NCI-H1436 (cell line): ENCODE measurements at places on chromosomes 12 and 14.

- no peak for DNase-seq
Measured at GRCh38 chr12:124869059-124869665, 5.5 kb upstream of the SCARB1 start.

GRCh38 chr12:49388682-49389386 lies 21.6 kb downstream of the SPATS2 start:
- DNase-seq, result no peak

GRCh38 chr12:116538076-116538591 lies 21.0 kb upstream of the MAP1LC3B2 start:
- DNase-seq, result no peak

GRCh38 chr14:93331002-93331727 lies 1.7 kb downstream of the BTBD7 start:
- DNase-seq, result no peak

- DNase-seq, result no peak
Measured at GRCh38 chr12:5038781-5039311, 4.8 kb upstream of the KCNA5 start.

- no peak for DNase-seq
Measured at GRCh38 chr14:71380271-71380670, 473.0 kb downstream of the PCNX1 start.

- no peak for DNase-seq
Measured at GRCh38 chr14:67765192-67765834, 51.1 kb downstream of the ZFYVE26 start.

DNA sequence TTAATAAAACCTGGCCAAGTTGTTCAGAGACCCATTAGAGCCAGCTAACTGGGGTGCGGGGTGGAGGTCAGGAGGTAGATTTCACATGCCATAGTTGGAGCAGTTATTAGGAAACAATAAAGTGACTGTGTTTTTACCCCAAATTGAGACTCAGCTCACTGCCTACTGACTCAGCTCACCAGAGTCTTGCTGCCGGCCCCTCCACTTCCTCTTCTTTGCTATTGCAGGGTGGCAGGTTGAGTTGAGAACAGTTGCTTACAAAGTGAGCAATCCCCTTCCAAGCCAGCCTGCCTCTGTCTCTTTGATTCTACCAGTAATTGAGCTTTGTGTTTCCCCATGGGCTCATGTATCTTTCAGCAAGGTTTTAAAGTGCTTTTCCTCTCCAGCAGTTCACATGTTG lies 12.9 kb downstream of the ST8SIA1 start:
- no peak for DNase-seq

DNA sequence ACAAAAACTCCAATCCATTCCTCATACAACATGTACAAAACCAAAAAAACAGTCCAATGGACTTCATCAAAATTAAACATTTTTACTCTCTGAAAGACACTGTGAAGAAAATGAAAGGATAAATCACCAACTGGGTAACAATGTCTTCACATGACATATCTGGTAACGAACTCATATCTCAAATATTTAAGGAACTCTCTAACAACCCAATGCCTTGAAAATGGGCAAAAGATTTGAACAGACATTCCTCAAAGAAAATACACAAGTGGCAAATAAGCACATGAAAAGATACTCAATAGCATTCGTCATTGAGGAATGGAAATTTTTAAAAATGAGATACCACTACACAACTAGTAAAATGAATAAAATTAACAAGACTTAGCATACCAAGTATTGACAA lies 198.7 kb upstream of the RASSF8 start:
- no peak for DNase-seq

- no peak for DNase-seq
Measured at GRCh38 chr12:77965790-77966189, 135.1 kb downstream of the NAV3 start.

- no peak for DNase-seq
Measured at GRCh38 chr12:14262771-14263511, 102.5 kb upstream of the ATF7IP start.

- DNase-seq, result no peak
Measured at GRCh38 chr12:39966256-39966655, 139.6 kb downstream of the SLC2A13 start.

DNA sequence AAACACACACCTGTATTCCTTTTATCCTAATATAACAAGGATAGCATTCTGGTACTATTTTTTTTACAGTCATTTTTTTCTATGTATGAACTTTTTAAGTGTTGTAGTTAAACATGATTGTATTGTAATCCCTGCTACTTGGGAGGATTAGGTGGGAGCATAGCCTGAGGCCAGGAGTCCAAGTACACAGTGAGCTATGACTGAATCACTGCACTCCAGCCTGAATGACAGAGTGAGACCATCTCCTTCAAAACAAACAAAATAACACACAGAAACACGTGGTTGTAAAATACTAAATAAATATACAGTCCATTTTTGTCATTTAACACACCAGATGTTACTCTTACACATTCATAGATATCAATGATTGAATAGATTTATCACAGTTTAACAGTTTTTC lies 56.9 kb downstream of the MAP4K5 start:
- DNase-seq, result no peak

GRCh38 chr14:105019861-105020814 lies 745 bp downstream of the CDCA4 start:
- DNase-seq, result no peak

- no peak for DNase-seq
Measured at GRCh38 chr14:33931461-33931860, 19.4 kb downstream of the EGLN3 start.
